Vagina (tissue), 2 donors: ENCODE measurements at places on chromosomes 13 and 19. TPM values are rescaled to one million over a fixed set of nuclear protein-coding genes. Genes with fewer than 3 reads are reported as not detected.
A peak's percentile ranks its signal among the peaks of the same experiment; 100 is the strongest.

CLEC17A gene
- not detected for total RNA-seq

SIGLEC14 gene
- total RNA-seq: not detected

CYP2A7 gene
- total RNA-seq: 4.9 TPM

ZNF442 gene
- total RNA-seq: 2.2 TPM

DNA sequence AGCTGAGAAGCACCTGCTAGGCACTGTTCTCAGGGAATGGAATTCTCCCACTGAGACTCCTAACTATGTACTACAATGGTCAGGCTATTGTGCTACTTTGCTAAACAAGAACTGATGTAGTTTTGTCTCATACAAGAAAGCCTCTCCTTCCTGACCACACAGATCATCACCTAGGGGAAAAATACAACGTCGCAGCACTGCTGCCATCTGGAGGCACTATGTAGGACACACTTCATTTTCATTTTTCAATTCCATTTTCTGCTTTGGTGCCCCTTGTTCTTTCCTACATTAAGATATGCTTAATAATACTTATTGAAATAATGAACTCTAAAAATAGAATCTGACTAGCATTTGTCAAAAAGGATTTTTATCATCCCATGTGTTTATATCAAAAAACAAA, 21.1 kb downstream of the PROSER1 start:
- no peak for DNase-seq

GSX1 gene
- total RNA-seq: not detected

DNA sequence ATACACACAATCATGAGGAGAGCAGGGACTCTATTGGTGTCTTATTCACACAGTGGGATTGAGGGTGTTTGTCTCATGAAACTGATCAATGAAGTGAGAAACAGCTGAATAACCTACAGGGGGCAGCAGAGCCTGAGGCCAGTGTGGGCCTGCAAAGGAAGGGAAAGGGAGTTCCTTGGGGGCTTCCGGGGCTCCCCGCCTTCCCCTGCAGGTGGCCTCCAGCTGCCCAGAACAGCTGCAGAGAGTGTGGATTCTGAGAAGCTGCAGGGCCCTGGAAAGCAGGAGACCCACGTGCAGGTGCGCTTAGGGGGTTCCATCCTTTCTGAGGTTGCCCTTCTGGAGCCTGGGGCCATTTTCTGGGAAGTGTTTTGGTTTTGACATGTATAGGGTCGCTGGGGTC, 20.1 kb downstream of the ZNF763 start:
- DNase-seq: no peak

GRCh38 chr19:13151605-13152355, 1.6 kb downstream of the IER2 start:
- DNase-seq: no peak

FUT1 gene
- 6.4 TPM for total RNA-seq

DNA sequence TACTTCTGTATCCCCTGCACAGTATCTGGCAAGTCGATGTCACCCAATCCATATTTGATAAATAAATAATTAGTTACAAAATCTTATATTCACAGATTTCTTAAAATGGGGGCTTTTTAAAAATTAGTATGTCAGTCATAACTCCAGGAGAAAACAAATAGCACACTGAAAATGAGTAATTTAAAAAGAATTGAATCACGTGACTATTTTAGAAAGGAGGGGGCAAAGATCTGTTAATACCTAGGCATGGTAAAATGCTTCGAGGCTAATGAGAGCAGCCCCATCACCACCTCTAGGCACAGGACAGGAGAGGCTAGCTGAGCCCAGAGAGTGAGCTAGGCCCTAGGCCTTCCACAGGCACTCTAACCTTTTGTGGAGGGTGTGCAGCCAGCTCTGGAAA, 94.7 kb downstream of the FREM2 start:
- no peak for DNase-seq

DNA sequence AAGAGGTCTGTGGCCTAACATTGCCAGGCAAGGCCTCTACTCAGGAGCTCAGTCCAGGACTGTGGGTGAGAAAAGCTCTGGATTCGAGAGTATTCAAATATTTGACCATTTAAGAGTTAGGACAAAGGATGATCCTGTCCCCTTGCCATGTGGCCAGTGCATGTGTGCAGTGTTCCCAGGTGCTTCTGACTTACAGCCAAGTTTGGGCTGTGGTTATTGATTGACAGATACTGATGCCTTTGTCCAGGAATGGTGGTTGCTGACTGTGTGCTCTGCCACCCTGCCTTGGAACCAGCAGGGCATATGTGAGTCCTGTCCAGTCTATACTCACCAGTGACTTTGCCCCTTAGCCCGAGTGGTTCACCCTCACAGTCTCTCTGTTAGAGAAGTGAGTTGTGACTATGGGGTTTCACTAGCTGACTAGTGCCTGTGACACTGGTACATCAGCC, 51.9 kb downstream of the GARRE1 start:
- DNase-seq: no peak

ZIC2 gene
- not detected for total RNA-seq

GRCh38 chr19:3330047-3330446, 36.3 kb upstream of the NFIC start:
- DNase-seq: no peak

DNA sequence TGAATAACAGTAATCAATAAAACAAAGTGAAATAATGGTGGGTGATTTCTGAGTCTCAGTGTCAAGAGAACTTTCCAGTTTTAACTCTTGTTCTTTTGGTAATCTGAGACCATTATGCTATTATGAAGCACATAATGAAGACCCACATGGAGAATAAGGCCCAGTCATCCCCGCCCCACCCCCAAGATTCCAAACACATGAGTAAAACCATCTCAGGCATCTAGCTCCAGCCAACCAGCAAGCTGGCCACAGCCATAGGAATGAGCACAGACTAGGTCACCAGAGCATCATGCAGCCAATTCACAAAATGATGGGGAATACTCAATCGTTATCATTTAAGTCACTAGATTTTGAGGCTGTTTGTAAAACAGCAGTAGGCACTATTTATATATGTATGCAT, 1769.0 kb upstream of the PCDH20 start:
- no peak for DNase-seq

- no peak for DNase-seq
These were observed 66.5 kb upstream of the STARD13 start for GRCh38 chr13:33352041-33352440.

GRCh38 chr19:48540110-48540509, 11.9 kb upstream of the SULT2B1 start:
- no peak for DNase-seq

DNA sequence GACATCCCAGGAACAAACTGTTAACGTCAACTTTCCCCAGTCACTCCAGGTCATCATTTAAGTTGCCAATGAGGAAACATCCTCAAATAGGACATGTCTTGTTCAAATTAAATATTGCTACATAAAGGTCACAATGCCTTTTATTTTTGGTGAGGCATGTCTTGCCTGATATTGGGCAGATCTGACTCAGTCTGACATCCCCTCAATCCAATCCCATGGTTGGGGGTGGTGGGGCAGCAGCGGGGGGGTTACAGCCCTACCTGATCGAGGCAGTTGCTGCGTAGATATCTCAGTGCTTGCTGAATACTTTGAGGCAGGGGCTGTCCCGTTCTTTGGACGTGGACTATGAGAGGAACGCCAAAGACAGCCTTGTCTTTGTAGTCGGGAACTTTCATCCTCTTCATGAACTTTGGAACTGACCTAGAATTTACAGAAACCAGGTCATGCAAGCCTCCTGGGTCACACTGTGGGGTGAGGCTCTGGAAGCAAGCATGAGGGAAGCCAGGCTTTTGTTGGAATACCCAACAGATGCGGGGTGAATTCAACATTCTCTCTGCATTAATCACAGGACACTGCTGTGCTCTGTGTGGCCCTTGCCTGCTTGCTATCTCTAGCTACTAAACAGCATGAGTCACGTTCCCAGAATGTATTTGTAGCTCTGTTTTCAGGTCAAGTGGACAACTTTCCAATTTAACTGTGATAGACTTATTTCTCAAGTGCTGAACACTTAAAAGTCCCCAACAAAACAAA, 109.8 kb downstream of the KL start:
- peak; percentile 93 for DNase-seq

ZNF611 gene
- total RNA-seq: 6.1 TPM

F10 gene
- total RNA-seq: 16.7 TPM

DNA sequence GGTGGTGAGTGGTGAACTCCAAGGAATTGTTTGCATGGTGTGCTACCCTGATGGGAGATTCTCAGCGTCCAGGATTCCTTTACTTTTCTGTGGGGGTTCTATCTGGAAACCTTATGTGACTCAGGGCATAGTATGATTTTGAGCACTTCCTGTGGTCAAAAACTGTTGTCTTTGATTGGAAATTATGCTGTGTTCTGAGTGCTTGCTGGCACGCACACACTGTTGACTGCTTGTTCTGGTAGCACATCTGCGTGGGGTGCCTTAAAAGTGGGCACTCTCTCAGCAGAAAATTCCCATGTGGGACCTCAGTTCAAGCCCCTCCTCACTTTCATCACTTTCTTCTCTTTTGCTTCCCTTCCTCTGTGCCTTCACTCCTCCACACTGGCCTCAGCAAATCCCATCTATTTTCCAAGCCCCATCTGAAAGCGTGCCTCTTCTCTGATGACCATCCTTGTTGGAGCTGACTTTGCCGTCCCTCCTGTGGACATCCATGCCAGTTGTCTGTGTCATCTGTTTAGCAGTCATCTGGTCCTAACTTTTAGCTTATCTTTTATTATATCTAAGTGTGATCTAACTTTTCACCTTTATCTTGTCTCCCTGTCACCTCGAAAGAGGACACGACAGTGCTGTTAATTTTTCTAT, 56.4 kb upstream of the NPAS1 start:
- no peak for DNase-seq

GRCh38 chr19:14393329-14393728, 12.1 kb downstream of the ADGRE5 start:
- no peak for DNase-seq

DNA sequence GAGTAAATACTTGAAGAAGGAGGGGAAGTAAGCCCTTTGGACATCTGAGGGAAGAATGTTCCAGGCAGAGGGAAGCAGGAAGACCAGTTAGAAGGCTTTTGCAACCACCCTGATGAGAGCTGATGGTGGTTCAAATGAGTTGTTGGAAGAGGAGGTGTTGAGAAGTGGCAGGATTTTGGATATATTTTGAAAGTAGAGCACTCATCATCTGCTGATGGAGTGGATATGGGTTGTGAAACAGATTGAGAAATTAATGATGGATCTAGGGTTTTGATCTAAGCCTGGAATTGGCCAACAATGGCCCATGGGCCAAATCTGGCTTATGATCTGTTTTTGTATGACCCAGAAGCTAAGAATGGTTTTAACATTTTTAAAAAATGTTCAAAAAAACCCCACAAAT, 230.7 kb downstream of the NDFIP2 start:
- DNase-seq: no peak

- no peak for DNase-seq
These were observed 46.8 kb downstream of the ARHGEF18 start for GRCh38 chr19:7395360-7396066.

SULT2B1 gene
- total RNA-seq: 43.0 TPM

DNA sequence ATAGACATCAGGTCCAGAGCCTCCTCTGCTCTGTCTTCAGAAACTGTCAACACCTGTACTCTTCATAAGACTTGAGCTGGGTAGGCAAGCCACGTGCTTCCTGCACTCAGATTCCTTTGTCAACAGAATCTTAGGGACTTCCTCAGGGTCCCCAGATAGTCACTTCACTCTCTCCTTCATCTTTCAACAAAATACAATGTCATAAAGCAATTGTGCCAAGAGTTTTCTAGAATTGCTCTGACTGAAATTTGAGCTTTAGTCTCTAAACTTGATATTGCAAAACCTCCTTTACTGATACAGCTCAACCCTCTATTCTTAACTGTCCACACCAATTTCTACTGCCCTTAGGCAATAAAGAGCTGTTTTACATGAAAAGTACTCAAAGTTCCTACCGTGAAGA, 179.9 kb downstream of the IRS2 start:
- no peak for DNase-seq

GRCh38 chr19:33499671-33500506, 21.7 kb downstream of the PEPD start:
- DNase-seq: no peak

FGF21 gene
- total RNA-seq: not detected

C1QTNF9B gene
- total RNA-seq: not detected

DNA sequence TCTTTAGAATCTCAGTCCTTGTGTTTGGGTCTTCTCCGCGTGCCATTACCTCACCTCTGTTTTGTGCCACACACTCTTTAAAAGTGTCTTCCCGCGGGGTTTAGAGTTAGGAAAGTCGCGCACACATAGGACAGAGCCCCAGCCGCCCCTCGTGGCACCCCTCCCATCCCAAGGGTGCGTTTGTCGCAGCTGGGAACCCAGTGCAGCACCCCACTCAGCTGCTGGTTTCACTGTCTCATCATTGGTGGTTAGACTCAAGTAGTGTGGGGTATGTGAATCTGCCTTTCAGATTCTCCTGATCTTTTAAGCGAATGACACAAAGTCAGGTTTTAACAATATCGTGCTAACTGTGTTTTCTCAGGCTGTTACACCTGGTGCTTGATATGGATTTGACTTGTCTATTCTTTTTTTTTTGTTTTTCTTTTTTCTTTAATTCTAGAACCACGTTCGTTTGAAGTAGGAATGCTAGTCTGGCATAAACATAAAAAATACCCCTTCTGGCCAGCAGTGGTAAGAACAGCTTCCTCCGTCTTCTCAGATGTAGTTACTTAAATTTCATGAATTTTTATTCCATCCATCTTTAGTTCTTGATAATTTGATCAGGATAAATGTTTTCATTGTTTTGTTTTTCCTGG, 19.5 kb upstream of the NDUFS7 start:
- DNase-seq: no peak

MUC16 gene
- under 0.01 TPM for total RNA-seq

PSG3 gene
- not detected for total RNA-seq

- DNase-seq: no peak
These were observed 23.4 kb upstream of the CEACAM21 start for GRCh38 chr19:41552558-41552957.

GRCh38 chr19:11067356-11068113, 21.7 kb upstream of the LDLR start:
- DNase-seq: no peak

GRCh38 chr19:31890230-31890629, 455.2 kb upstream of the ZNF507 start:
- no peak for DNase-seq

GRIK5 gene
- total RNA-seq: 2.5 TPM

DNA sequence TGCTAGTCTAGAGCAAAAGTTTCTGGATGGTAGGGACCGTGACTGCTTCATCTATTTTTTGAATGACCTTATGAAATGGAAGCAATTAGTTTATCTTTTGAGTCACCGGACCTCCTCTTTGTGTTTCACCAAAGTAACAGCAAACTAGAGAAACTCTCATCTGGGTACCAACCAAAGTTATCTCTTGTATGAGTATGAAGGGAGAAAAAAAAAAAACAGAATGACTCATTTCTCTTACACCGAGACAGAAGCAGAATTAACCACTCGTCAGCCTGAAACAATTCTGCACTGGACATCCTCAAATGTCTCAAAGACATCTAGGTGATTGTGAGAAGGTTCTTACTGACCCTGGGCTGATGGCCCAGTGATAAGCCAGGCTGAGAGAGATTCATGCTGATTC, 18.3 kb downstream of the ZNF100 start:
- no peak for DNase-seq

DNA sequence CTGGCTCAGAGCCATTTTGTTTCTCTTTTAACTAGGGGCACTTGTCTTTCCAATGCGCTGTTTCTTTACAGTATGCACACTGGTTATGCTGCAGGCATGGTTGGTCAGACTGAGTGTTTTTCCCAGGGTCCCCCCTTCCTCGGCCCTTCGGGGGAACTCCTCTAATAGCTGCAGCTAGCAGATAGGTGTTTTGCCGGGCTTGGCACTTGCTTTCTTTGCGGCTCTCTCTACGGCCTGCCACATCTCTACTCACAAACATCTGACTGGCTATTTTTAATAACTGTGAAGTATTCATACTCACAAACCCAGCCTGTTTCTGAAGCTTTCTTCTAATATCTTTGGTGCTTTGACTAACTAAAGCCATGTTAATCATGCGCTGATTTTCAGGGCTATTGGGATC, 89.4 kb downstream of the SLC25A15 start:
- no peak for DNase-seq
